ENCODE measurements at places on chromosomes 6 and 20.
A peak's percentile ranks its signal among the peaks of the same experiment; 100 is the strongest.

DNA sequence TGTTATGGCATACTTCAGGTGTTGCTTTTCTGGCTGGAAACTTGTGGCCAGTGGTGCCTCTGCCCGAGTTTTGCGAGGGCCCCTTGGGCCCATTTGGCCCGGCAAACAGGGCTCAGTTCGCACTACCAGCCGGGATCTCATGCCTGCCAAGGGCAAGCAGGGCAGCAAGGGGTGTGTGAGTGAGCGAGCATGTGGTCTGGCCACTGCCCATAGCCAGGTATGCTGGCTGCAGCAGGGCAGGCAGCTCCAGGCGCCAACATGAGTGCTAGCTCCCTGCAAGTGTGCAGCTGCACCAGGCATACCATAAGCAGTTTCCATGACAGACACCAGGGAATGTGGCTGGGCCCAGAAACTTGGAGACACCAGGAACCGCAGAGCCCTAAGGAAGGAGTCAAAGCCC is 389.5 kb downstream of the NKAIN2 start:
- no peak for DNase-seq

- peak; percentile 40 for DNase-seq
Measured at GRCh38 chr6:32047855-32048766, 9.9 kb downstream of the CYP21A2 start.

DNA sequence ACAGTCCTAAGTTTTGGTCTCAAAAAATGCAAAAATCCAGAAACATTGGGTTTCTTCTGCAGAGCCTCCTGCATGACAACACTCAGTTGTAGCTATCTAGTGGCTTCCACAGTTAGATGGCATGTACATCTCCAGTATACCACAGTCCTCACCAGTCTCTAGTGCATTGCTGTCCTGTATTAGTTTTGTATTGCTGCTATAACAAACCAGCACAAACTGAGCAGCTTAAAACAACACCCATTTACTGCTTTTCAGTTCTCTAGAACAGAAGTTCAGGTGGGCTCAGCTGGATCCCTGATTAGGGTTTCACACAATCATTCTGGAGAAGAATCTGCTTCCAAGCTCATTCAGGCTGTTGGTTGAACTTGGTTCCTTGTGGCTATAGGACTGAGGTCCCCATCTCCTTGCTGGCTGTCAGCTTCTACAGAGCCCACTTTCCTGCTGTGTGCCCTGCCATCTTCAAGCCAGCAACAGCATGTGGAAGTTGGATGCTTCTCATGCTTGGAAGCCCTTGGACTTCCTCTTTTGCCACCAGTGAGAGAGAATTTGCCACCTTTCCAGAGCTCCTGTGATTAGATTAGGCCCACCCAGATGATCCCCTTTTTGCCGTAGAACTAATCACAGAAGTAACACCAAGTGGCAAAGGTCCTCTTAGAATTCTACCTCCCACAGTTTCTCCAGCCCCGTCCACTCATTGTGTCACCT is 48.9 kb upstream of the TBC1D7 start:
- no peak for DNase-seq

DNA sequence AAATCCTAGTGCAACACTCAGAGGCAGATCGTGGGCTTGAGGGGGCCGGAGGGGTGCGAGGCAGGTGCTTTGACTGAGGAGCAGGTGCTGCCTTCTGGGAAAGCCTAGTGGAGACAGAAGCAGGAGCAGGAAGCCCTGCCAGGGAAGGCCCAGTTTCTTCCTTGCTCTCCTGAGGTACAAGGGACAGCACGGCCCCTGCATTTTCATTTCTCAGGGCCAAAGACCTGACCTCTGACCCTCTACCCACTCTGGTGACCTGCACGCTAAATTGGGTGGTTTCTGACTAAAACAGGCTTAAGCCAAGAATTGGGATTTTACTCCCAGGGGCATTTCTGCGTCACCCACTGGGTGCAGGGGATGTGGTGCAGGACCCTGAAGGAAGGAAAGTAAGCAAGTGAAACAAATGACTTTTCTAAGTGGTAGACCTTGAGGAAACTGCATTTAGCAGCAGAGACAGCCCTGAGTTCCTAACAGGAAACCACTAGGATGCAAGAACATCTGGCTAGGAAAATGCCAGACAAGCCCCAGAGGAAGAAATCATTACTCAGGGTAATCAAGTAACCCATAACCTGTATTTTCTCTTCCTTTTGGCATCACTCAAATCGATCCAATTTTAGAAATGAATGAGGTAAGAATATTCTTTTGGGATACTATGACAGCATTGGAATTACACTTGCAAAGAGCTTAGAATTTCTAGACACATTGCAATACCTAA is 141.7 kb downstream of the CD164 start:
- no peak for DNase-seq

DNA sequence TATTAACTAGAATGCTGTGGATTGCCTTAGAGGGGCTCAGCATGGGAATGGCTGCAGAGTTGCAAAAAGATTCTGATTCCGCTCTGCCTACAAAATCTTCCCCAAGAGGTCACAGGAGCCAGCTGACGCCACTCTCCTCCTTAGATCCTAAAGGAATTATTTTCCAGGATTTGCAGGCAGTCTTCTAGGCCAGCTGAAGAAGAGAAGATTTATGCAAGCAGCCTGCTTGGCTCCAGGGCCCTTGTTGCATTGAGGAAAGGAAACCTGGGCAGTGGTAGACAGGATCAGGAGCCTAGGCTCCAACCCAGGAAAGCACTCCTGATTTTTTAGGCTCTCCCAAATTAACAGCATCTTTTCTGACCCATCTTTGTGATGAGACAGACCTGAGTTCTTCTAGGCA is 245.8 kb downstream of the PKHD1 start:
- DNase-seq: no peak

- no peak for DNase-seq
Measured at GRCh38 chr6:158338311-158339112, 26.2 kb downstream of the TULP4 start.

DNA sequence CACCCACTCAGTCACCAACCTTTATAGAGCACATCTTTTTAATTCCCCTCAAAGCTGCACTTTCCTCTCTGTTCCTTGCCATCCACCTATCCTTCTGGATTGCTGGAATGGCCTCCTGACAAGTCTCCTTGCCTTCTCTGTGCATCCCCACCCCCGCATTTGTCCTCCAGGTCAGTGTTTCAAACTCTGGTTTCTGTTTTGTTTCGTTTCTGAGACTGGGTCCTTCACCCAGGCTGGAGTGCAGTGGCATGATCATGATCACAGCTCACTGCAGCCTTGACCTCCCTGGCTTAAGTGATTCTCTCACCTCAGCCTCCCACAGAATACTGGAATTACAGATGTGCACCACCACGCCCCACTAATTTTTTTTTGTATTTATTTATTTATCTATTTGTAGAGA is 96.2 kb downstream of the PLCB1 start:
- DNase-seq: no peak

DNA sequence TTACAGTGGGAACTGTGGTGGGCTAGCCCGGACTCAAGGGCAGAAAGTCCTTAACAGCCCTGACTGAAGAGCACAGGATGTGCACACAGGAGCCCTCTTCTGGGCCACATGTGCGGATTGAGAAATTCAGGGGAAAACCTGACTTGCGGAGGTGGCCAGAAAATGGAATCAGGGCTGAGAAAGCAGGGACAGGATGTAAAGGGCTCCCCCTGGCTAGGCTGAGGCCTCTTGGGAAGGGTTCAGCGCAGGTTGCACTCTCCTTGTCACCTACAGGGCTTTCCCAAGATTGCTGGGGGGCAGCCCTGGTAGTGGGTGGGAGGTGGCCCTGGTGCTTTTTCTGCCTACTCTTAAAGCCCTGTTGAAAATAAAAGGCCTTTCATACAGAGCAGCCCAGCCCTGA is 251.2 kb downstream of the SLC24A3 start:
- DNase-seq: no peak

- DNase-seq: peak; percentile 25
Measured at GRCh38 chr6:25312703-25313102, 33.5 kb downstream of the CARMIL1 start.

DNA sequence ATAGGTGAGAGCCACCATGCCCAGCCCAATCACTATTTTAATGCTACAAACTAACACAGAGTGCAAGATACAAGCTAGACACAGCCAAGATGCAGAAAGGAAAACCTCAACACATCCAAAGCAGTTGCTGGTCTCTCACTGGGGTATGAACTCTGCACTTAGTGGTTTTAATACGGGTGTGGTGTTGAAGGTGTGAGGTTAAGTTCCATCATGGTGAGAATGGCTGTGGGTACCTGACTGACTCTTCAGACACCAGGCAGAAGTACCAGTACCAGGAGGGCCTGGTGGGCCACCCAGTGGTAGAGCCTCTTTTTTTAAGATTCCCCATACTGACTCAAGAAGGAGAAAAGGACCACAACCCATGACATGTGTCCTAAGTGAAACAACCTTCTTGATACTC is 13.0 kb downstream of the GNAS-AS1 start:
- DNase-seq: no peak

GRCh38 chr20:5080384-5080877 is 39.3 kb downstream of the PCNA start:
- peak; percentile 78 for DNase-seq

- no peak for DNase-seq
Measured at GRCh38 chr6:106981926-106982325, 7.4 kb upstream of the CD24 start.

DNA sequence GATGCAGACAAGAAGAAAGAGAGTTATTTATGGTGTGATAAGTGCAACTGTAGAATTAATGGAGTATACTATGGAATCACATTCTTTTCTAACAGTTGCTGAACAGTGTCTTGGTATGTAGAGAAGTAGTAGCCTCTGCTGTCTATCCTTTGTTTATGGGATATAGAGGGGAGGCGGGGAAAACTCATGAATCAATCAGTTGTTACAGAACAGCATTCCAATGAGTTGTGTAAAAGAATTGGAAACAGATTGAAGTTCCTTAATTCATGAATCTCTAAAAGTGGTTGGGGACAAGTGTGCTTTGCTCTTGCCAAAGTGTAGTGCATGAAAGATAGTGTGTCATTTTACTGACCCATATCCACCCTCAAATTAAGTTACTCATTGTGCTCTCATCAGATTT is 77.7 kb downstream of the FLRT3 start:
- DNase-seq: no peak

GRCh38 chr6:11058406-11058805 is 14.3 kb upstream of the ELOVL2 start:
- peak; percentile 25 for DNase-seq

DNA sequence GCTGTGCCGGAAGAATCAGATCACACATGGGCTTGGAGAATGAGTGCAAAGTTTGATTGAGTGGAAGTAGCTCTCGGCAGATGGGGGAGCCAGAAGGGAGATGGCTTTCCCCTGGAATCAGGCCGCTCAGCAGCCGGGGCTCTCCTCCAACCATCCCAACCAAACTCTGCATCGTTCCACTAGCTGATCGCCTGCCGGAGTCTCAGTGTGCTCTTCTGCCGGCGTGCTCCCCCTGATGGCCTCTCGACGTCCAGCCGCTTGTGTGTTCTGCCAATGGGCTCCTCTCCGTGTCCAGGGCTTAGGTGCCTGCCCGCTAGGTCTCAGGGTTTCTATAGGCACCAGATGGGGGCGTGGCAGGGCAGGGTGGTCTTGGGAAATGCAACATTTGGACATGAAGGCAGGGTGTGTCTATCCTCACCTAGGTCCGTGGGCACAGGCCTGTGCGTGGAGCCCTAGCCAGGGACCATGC is 4.9 kb upstream of the BIRC7 start:
- peak; percentile 77 for DNase-seq

GRCh38 chr6:15247500-15248450 is 1.9 kb downstream of the JARID2 start:
- DNase-seq: peak; percentile 80

DNA sequence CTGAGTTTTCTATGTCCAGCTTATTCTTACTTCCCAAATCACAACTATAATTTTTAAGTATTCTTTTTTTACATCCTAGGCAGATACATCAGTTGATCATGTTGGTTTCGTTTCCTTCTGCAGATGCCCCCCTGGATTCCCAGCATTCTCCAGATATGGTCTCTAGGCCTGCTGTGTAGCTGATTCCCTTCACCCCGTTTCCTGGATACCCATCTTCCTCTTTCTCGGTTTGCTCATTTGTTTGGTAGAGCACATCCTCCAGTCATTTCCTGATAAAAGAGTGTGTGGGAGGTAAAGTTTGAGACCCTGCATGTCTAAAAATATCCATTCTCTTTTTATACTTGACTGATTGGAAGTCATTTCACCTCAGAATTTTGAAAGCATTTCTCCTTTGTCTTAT is 66.4 kb downstream of the ANKS1A start:
- no peak for DNase-seq

- DNase-seq: no peak
Measured at GRCh38 chr20:15378151-15378550, 1040.7 kb upstream of the FLRT3 start.

DNA sequence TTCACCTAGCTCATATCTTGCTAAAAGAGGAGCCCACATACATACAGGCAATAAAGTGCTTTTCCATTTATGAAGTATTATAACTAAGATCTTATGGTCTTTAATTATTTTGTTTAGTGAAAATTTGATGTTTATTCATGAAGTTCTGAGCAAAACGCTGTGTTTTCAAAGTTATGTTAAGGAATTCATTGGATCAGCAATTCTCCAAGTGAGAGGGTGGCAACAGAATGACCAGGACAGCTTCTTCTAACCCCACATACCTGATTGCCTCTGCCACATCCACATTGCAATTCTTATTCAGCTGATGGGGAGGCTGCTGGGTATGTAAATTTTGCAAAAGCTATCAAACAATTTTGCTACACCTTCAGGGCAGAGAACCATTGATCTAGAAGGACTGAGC is 116.8 kb downstream of the OGFRL1 start:
- DNase-seq: no peak

- DNase-seq: no peak
Measured at GRCh38 chr6:143149771-143150170, 89.1 kb downstream of the AIG1 start.

- DNase-seq: no peak
Measured at GRCh38 chr6:8100159-8100854, 2.0 kb downstream of the EEF1E1 start.

DNA sequence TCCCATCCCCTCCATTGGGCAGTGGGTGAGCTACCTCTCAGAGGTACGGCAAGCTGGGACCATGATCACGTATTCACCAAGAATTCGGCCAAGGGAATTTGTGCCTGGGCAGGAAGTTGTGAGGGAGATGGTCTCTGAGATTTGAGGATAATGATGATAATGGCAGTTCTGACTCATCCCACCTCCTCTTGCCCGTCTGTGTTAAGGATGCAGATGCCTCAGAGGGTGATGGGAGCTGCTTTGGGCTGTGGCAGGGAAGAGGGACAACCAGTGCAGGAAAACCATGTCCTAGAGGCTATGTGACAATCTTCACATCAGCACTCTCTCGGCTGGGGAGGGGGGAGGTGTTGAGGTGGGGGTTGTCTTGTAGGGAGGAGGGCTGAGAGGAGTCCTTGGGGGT is 4.3 kb downstream of the TGM6 start:
- DNase-seq: no peak

- peak; percentile 39 for DNase-seq
Measured at GRCh38 chr6:156992020-156992804, 215.0 kb downstream of the ARID1B start.

- DNase-seq: peak; percentile 42
Measured at GRCh38 chr20:61186771-61187472, 65.1 kb upstream of the CDH4 start.

- no peak for DNase-seq
Measured at GRCh38 chr6:113998811-113999210, 27.9 kb upstream of the HDAC2 start.

- no peak for DNase-seq
Measured at GRCh38 chr6:158508450-158508849, 51.4 kb upstream of the TMEM181 start.
